ENCODE measurements at places on chromosomes 4 and X. TPM values are rescaled to one million over a fixed set of nuclear protein-coding genes. Genes with fewer than 3 reads are reported as not detected.

TEC gene
- total RNA-seq = 7.4 TPM

RAB40A gene
- total RNA-seq = 0.53 TPM

UBQLN2 gene
- 32.1 TPM for total RNA-seq

GRCh38 chrX:48498374-48498809 lies 10.4 kb upstream of the PORCN start:
- DNase-seq = no peak

DNA sequence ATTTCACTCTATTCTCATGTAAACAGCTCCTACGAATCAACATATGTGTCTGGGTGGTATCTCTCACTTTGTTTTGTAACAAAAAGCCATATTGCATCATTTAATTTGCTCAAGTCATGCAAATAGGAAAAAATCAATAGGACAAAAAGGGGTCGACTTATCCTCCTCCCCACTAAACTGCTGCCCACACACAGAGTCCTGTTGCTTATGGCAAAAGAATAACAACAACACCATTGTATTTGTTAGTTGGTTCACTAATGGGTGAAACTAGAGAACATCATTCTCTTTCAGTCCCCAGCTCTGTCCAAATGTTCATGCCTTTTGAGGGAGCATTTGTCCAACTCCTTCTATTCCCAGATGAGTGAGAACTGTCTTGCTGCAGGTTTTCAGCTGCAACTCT lies 2.1 kb downstream of the HHIP start:
- DNase-seq = no peak

DNA sequence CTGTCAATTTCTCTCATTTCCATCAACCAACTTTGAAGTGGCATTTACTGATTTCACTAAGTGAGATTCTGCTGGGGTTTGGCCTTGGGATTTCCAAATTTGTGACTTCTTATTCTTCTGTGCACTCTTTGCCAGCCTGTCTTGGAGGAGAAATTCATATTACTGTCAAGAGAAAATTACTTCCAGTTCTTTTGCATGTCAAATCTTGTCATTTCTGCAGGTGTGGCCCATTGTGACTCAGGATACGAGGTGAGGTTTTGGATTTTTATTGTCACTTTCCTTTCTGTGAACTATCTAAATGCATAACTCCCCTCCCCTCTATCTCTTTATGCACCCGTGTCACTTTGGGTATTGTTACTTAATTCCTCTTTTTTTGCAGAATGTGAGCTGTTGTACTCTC lies 102.6 kb upstream of the GUCY1A1 start:
- no peak for DNase-seq

DNA sequence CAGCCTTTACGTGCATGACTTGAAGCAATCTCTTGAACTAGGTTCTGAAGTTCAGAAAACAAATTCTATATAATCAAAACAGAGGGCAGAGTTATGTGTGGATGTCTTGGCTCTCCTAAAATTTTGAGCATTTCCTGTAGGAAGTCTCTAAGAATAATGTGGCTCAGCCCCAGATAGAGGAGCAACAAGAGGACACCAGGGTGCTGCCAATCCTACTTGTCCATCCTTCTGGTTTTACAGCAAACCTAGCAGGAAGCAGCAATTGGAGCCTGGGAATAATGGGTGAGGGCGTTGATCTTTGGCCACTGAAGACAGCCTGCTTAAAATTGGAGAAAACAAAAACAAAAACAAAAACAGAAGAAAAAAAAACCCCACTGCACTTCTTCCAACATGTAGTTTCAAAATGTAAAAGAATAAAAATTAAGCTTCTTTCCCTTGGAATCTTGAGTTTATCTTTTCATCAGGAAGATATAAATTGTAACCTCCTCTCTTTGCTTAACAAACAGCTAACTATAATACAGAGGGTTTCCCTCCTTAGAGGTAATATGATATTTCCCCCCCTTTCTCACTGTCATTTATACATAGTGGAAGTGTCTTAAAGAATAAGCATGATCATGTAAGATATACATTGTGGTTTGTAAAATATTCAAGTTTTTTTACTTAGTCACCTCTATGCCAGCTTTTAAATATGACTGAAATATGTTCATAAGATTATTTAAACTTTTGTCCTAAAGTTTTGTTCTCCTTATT lies 130.6 kb downstream of the FBXO8 start:
- DNase-seq = no peak

DNA sequence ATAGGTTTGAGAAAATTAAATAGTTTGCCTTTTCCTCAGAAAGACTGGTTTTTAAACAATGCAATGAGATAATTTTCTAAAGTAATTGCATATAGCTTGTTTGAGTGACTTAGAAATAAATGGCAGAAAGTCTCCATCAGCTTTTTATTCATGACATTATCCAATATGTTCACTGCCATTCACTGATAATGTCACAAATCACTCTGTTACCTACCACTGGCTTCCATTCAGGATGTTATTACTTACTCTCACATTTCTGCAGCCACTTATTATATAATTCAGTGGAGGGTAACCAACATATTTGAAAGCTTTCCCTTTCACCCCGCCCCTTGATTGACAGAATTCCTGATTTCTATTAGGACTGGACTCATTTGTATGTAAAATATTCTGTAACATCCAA lies 1583.5 kb downstream of the PCDH18 start:
- DNase-seq = no peak

DNA sequence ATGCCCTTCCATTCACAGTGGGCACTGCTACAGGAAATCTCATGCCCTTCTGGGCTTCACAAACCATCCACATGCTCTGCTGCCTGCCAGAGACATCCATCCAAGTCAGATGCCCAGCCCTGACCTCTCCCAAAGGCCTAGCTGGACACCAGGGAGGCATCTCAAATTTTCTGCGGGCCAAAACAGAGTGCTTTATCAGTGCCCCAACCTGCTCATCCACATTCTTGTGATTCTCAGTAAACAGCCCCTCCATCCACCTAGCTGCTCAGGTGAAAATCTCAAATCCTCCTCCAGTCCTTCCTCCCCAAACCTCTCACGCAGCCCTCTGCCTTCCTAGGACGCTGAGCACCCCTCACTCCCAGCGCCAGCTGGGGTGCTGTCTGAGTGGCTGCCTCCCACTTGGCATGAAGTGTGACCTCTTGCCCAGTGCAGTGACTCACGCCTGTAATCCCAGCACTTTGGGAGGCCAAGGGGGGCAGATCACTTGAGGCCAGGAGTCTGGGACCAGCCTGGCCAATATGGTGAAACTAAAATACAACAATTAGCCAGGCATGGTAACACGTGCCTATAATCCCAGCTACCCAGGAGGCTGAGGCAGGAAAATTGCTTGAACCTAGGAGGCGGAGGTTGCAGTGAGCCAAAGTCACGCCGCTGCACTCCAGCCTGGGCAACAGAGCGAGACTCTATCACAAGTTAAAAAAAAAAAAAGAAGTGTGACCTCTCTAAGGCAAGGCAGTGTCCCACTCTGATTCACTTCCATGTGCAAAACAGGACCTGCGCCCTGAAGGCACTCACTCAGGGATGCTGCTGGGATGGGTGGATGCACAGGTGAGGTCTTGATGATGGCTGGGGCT lies 1.7 kb upstream of the AFAP1 start:
- no peak for DNase-seq

Data from lower lobe of right lung (tissue), 2 donors.